Spleen (tissue), 13 donors: ENCODE measurements at places on chromosomes 5 and 9. TPM values are rescaled to one million over a fixed set of nuclear protein-coding genes. Genes with fewer than 3 reads are reported as not detected.

GRCh38 chr5:32182463-32183063, 8.4 kb upstream of the GOLPH3 start:
- DNase-seq: no peak

- DNase-seq: no peak
Measured at GRCh38 chr5:116583085-116583861, 8.7 kb upstream of the SEMA6A start.

Gene PRUNE2
- 3.3 TPM for polyA plus RNA-seq

DNA sequence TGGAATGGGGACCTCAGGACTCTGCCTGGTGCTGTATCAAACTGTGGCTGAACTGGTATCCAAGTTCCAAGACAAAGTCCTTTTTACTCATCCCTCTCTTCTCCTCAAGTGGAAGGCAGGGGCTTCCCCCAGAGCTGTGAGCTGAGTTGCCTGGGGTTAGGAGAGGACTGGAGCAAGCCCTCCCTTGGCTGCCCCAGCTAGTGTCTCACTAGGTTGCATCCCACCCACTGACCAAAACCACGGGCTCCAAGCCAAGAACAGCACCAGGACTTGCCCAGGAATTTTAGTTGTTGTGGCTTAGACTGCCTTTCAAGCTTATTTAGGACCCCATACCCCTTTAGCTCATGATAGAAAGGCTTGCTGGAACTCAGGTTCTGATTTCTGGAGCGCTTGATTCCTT, 158.7 kb upstream of the TNC start:
- DNase-seq: no peak

Gene NUP214
- polyA plus RNA-seq: 54.2 TPM

DNA sequence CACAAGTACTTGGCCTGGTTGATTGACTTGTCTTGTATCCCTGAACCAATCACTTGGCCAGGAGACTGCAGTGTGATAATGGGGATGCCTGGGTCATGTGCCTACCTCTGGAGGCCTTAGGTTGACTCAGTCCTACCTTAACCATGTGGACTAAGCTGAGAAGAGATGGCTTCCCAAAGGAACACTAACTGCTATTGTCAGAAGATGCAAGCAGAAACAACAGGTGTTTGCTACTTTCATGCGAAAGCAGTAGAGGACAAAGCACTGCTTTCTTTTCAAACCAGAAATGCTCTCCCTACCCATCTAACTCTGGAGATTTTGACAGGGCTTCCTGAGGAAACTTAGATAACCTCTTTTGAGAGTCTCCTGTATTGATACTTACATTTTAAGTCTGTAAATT, 22.9 kb downstream of the CDK7 start:
- no peak for DNase-seq

GRCh38 chr5:73960426-73960825, 334.4 kb downstream of the ARHGEF28 start:
- DNase-seq: no peak
